ENCODE measurements at places on chromosomes 6 and 20.
A peak's percentile ranks its signal among the peaks of the same experiment; 100 is the strongest.

- DNase-seq = no peak
These were observed 13.1 kb upstream of the DEK start for GRCh38 chr6:18277237-18278006.

- no peak for DNase-seq
These were observed 17.7 kb downstream of the SNPH start for GRCh38 chr20:1283522-1284510.

- DNase-seq = no peak
These were observed 134.2 kb downstream of the GMDS start for GRCh38 chr6:2111162-2111677.

DNA sequence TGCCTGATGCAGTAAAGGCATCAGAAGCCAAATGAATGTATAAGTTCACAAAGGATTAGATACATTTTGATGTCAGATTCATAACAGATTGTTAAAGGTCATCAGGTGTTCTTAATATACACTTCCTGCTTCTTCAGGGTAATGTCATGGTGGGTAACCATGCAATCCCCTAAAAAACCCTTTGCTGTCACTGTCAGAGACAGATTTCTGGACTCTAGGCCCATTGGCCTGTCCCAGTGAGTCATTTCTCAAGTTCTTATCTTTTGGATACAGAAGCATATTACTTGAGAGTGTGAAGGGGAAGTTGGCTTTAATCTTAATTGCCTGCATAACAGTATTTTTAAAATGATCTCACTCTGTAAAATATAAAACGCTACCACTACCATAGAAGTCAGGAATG, 895.6 kb upstream of the MAP3K7 start:
- DNase-seq = no peak

DNA sequence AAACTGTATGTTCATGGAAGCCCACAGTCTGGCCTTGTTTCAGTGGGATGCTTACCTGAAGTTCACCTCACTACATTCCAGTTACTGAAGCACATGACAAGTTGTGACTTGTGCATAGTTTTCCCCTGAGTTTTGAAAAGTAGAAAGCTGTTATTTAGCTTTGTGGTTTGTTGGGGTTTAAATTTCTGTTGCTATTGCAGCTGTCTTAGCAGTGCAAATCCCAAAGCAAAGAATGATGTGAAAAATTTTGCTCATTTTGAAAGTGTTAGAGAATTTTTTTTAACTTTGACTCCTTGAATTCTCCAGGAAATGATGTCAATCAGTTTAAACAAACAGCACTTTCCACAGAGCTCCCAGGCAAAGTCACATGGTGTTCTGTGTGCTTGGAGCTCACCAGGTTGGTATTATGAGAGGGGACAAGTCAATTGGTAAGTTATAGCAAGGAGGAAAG, 268.4 kb downstream of the ADGRG6 start:
- DNase-seq = peak; percentile 15

GRCh38 chr6:106103728-106104109, 17.6 kb downstream of the PRDM1 start:
- DNase-seq = no peak

DNA sequence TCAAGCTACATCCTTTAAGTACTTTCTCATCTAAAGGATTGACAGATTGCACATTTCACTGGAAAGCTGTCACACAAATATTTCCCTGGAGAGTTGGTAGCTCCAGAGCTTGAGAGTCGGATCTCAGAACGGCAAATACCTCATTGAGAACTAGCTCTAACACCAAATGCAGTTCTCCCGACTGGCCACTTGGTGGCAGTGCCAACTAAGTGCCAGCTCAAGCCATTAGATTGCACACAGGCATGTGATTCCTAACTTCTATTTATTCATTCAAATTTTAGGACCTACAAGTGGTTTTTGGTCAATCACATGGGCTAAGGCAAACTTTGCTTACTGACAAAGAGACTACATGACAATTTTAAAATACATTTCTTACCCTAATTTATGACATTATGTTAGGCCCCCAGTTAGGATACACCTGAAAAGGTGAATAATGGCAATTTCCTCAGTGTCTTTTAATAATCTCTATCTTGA, 7.9 kb upstream of the MCHR2 start:
- DNase-seq = peak; percentile 21

DNA sequence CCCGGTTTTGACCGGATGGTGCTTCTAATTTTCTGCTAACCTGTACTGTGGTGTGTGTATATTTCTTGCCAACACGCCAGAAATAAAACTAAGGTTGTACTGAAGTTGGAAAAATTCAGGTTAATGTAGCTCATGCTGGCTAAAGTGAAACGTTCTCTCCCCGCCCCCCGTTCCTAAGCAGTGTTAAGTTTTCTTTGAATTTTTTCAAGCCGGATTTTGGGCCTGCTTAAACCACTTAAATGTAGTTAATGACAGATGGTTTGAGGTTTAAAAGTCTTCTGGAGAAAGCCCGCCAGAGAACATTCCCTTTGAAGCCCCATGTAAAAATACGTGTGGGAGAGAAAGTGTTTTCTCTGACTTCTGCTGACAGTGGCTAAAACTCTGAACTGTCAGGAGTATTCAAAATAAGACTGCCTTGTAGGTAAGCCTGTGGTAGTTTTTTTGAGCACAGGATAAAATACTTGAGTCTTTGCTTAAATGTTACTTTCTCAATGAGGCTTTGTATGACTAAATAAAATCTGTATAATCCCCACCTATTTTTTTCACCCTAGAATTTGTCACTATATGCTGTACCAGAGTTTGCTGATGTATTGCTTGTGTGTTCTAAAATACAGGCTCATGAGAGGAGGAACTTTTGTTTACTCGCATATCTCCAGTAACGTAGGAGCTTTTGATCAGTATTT, 101.3 kb downstream of the OR2B2 start:
- DNase-seq = no peak

DNA sequence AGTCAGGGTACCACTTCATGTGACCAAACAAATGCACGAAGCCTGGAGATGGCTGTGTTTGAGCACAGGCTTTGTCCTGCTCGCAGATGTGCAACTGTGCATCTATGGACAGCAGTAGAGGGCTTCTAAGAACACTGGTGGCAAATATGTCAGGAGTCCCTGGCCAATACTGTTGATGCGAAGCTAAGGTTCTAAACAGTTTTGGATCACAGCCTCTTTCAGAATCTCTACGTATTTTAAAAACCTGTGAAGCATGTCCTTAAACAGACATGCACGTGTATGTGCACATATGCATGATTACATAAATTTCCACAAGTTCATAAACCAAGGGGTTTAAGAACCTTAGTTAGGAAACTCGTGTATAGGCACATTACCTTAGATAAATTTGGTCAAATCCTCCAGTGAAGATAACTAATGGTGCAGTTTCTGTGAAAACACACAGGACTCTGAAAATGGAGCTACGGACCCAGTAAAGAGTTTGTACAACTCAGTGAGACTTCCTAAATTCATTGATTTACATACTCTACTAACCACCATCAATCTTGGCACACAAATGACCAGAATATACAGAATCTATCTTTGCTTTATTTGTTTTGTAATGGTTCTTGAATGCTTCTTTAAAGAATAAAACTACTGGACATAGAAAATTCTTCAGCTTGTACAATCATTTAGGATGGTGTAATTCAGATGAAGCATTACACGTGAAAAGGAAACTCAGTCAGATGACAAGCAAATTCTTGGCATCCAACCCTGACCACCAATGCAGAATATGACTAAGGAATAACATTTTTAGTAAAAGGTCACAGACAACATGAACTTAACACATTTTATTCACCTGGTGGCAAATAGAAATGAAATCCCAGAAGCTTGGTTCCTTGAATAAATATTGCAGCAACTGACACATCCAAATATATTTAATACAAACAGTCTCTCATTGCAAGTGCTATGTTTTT, 27.4 kb downstream of the KCNQ5 start:
- peak; percentile 24 for DNase-seq

DNA sequence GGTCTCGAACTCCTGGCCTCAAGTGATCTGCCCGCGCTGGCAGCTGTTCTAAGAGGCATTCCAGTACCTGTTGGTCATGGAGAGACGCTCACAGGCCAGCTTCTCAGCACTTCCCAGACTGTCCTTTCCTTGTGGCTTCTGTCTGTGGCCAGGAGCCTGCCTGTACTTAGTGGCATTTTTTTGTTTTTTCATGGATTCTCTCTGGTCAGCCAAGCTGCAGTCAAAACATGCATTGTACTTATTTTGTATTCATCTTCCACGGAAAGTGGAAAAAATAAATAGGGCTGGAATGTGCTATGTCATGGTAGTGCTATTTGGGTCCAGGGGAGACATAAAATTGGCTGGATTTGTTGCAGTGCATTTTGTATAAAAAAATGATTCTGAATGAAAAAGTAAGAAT, 29.1 kb downstream of the ZDHHC14 start:
- no peak for DNase-seq

- DNase-seq = no peak
These were observed 73.1 kb upstream of the IPCEF1 start for GRCh38 chr6:154429711-154430110.

DNA sequence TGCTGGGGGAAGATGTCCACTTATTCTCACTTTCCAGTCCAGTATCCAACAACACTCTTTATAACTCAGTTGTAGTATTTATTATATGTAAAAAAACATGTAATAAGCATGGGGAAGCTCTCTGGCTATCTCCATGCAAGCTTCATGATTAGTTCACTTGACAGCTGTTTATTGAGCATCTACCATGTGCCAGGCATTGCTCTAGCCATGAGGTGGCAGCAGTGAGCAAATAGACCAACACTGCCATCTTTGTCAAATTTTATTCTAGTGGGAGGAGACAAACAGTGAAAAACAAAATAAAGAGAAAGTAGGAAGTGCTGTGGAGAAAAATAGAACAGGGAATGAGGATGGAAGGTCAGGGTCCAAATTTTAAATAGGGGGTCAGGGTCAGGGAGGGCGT, 131.8 kb downstream of the CFAP61 start:
- no peak for DNase-seq

DNA sequence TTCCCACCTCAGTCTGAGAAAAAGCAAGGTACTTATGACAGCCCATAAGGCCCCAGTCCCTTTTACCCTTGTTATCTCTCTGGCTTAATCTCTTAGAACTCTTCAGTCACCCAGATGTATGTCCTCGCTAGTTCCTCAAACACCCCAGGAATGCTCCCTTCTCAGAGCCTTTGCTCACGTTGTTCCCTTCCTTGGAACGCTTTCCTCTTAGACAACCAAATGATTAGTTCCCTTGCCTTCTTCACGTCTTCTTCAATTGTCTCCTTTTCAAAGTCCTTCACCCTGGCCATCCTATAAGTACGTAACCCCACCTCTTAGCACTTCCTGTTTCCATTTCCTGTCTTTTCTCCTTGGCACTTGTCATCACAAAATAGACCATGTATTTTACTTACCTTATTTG, 1.1 kb upstream of the APOBEC2 start:
- DNase-seq = no peak

DNA sequence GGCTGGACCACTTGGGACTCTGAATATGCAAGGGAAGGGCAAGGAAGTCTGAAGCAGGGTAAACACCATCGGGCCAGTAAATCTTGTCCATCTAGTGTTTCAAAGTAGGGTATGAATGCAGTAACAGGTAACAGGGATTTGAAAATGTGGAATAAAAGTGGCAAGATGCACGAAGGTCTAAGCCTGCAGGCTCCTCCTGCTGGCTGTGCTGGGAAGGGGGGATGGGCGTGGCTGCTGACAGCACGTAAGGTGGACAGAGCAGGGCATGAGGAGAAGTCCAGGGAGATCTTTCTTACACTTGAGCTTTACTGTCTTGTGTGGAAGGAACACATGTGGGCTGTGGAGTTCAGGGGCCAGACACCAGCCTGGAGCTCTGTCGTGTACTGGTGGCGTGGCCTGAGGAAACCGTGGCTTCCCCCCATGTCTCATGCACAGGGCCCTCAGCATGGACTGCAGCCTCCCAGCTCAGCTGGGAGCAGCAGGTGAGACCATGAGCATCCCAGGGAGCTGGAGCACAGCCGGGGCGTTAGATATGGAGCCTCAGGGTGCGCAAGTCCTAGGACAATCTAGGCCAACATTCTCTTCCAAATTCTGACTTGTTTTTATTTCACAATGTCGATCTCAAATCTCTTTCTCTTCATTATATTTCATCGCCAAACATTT, 84.5 kb downstream of the SLC22A23 start:
- no peak for DNase-seq

DNA sequence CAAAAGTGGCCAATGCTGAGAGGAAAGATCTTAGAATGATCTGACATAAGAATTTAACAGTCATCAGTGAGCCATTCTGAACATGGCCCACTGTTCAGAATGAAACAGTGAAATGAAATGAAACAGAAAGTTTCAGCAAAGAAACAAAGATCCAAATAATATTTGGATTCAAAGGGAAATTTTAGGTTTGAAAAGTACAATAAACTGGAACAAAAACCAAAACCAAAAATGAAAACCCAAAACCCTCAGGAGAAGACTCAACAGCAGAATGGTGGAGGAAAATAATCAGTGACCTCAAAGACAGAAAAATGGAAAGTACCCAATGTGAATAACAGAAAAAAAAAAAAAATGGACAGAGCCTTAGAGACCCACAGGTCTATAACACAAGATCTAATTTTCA, 66.1 kb upstream of the EMILIN3 start:
- no peak for DNase-seq

DNA sequence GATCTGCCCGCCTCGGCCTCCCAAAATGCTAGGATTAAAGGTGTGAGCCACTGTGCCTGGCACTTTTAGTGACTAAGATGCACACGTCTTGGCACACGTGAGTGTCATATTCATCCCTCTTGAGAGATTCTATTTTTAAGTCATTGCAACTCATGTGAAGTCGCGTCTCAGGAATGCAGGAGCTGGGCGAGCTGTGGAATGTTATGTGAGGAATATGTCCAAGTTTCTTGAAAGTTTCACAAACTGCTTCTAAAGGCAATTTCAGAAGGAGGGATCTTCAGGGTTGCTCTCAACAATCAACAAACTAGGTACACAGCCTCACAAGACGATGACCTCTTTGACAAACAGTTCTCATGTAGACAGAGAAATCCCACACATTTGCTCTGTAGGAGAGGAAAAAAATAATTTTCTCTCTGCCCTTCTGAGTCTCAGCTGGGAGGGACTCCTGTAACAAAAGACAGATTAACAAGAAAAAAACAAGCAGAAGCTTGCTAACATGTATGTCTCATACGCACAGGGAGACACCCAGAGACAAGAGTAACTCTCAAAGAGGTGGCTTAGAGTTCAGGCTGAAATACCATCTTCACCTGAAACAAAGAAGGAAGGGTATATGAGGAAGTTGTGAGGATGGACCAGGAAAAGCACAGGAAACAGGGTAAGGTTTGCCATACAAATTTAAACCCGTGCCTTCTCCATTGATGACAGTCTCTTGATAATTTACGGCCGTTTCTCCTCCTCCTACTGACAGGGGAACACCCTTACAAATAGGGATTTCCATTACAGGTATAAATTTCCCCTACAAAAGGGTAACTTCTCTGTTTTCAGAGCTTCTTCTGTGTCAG, 45.3 kb upstream of the FAM50B start:
- DNase-seq = peak; percentile 77
